ENCODE measurements at places on chromosomes 6 and 20.

DNA sequence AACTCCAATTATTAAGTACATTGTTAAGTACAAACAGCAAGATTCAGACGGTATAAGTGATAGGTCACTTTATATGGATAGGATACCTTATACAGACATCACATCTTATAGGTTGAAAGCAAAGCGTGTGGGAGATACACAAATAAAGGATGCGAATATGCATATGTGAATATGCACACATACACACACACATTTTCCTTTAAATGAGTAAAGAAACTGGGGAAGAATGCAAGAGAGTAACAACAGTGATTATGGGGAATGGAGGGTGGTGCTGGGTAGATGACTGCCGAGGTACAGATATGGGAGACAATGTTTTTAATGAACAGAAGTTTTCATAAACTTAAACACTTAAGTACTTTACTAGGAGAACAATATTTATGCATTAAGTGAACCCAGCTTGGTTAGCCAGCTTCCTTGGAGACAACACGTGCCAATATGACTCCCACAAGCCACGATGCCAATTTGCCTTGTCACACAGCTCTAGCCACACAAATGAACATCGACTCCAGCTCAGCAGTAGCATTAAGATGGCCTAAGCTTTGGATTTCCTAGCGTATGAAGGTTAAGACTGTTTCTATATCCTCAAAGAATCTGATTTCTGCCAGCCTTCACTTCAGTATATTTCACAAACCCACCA, 96.6 kb downstream of the EPB41L2 start:
- no peak for DNase-seq

GRCh38 chr20:19302714-19303113, 90.3 kb downstream of the SLC24A3 start:
- no peak for DNase-seq

DNA sequence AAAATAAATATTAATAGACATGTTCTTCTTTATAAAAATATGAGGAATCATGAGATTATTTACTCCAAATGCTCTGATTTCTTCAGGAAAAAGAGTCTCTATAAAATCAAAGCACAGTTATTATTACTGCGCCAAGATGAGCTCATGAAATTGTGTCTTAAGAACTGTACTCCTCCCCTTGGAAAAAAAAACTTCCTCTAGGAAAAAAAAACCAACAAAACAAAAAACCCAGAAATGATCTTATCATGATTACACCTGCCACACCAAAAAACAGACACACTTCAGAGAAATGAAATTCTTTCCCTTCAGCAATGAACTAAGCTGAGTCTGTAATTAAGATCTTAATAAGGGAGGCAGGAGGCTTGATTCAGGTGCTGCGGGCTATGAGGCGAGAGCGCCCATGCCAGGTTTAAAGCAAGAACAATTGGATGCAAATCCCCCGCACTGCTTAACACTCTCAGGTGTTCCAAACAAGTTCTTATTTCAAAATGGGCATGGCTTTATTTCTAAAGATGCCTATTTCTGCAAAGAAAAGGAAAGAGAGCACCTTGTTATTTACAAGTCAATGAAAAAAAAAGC, 9.1 kb downstream of the NEDD9 start:
- DNase-seq, result no peak

GRCh38 chr20:59015812-59016711, 3.2 kb upstream of the TUBB1 start:
- DNase-seq, result no peak

GRCh38 chr6:91341473-91341872, 754.6 kb upstream of the MAP3K7 start:
- no peak for DNase-seq

DNA sequence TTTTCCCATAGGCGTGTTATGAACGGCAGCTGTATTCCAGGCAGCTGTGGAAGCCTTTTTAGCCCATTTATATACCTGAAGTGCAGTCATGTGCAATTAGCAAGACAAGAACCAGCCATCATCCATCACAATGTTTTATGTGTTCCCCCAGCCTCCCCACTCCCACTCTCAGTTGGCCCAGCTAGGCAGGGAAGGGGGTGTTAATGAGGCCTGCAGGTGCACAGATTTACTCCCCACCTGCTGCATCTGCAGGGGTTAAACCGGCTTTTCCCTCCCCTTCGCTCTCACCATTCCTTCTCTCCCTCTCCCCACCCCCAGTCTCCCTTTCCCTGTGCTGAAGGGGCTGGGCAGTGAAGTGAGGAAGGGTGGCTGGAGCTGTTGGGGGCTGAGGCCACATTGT, 149.8 kb upstream of the AKAP12 start:
- no peak for DNase-seq

GRCh38 chr20:10448270-10449156, 13.4 kb downstream of the SLX4IP start:
- no peak for DNase-seq

DNA sequence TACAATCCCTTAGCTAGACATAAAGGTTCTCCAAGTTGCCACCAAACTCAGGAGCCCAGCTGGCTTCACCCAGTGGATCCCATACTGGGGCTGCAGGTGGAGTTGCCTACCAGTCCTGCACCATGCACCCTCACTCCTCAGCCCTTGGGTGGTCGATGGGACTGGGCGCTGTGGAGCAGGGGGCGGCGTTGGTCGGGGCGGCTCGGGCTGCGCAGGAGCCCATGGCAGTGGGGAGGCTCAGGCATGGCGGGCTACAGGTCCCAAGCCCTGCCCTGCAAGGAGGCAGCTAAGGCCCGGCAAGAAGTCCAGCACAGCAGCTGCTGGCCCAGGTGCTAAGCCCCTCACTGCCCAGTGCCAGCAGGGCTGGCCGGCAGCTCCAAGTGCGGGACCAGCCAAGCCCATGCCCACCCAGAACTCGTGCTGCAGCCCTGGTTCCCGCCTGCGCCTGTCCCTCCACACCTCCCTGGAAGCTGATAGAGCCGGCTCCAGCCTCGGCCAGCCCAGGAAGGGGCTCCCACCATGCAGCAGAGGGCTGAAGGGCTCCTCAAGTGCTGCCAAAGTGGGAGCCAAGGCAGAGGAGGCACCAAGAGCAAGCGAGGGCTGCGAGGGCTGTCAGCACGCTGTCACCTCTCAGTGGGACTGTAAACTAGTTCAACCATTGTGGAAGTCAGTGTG, 912.1 kb downstream of the PHF3 start:
- DNase-seq, result no peak

DNA sequence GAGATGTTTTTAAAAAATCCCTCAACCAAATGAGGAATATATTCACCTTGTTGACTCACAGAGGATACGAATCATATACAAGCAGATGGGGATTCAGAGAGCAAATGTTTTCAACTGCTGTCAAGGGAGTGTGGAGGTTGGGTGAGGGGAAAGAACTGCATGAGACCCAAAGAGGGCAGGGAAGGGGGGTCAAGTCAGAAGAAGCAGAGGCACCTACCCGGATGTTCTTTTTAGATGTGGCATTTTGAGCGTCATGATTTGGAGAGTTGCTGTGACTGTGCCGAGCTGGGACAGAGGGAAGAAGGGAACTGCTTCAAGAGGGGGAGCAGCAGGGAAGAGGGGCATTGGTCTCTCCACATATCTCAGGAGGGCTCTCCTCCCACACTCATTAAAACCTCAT, 191.3 kb upstream of the PROKR2 start:
- DNase-seq, result no peak

DNA sequence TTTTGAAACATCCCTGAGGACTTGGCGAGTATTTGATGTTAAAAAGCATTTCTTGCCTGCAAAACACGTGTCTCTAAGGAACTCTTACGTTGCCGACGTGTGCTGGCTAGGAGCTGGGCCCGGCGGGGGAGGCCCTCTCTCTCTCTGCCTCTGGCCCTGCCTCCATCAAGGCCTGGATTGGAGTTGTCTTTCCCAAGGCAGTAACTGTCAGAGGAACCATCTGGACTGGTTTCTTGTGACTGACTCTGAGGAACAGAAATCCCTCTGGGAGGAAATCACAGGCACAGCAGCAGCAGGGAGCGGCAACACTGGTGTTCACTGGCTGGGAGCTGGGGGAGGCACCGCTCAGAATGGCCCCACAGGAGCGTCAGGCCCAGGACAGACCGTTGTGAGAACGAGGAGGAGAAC, 244.2 kb downstream of the NRN1 start:
- DNase-seq, result no peak

- DNase-seq, result no peak
Observed at GRCh38 chr6:46062312-46062711, 46.7 kb upstream of the CLIC5 start.

DNA sequence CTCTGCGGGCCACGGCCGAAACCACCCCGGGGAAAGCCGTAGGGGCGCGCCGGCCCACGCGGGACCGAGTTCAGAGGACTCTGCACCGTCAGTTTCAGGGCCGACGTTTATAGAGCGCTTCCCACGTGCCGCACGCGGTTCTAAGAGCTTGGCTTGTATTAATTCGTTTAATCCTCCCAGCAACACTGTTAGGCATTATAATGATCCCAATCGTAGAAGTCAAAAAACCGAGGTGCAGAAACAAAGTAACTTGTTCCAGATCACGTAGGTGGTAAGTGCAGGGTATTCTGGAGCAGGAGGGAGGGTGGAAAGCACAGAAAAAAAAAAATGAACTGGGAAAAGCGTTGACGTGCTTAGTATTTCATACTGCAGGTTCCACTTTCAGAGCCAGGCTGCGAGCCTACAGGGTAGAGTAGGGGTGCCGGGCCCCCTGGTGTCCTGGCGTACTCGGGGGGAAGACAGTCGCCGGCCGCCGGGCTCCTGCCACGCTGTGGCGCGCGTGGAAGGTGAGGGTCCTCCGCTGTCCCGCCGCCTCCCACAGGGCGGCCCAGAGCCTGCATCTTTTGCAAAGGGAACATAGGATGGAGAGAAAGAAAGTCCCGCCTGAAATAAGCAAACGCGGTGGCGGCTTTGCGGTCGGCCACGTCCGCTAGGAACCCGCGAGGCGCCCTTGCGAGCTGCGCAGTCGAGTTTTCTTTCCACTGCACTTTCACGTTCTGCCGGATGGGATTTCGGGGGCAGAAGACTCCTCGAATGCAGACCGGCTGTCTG, 10.2 kb upstream of the FOXF2 start:
- DNase-seq, result no peak

DNA sequence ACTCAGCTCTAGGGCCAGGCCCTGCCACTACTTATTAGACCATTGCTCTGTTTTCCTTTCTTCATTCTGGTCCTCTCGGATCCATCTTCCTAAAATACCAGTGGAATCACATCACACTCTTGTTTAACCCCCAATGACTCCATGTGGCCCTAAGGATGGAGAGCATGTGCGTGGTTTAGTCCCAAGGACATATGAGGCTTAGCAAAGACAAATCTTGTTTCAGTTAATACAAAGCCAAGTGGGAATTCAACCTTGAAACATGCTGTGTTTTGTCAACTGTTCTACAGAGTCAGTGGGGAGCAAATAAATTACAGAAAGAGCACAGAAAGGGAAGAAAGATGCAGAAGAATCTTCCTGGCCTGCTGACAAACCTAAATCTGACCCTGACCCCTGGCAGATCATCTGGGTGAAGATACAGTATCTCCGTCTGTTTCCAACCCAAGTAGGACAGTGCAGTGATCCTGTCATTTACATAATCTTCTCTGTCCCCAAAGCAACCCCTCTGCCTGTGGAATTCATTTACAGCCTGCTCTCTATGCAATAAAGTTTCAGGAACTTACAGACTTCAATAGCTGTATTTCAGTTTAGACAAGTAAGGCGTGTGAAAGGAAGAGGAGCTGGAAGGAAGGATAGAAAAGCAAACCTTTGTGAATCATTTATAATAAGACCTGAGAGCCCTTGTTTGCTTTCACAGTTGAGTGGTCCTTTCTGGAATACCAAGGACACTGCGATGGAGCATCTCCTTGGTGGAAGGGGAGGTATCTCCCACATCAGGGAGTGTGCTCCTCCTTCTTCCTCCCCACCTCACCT, 144.0 kb downstream of the THBS2 start:
- no peak for DNase-seq

- no peak for DNase-seq
Observed at GRCh38 chr6:89734526-89734925, 85.1 kb downstream of the MDN1 start.

DNA sequence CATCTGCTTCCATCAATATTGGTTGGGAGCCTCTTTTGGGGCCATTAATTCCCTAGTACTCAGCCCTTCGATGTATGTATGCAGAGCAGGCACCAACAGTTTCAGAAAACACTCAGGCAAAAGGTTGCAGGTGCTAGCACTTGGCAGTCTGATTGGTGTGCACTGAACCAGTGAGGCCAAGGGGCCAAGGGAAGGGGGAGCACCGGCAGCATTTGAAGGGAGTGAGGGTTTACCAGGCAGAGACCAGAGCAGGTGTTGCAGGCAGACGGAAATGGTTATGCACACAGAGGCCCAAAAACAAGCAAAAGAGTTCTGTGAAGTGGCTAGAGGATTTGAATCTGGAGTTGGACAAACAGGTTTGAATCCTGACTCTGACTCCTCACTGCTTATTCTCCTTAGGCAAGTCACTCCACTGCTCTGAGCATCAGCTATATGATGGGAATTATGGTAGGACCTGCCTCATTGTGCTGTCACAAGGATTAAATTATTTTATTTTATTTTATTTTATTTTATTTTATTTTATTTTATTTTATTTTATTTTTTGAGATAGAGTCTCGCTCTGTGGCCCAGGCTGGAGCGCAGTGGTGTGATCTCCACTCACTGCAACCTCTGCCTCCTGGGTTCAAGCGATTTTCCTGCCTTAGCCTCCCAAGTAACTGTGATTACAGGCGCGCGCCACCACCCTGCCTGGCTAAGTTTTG, 58.1 kb upstream of the SHLD1 start:
- DNase-seq, result no peak

- DNase-seq, result no peak
Observed at GRCh38 chr6:168517742-168518347, 76.9 kb downstream of the SMOC2 start.

DNA sequence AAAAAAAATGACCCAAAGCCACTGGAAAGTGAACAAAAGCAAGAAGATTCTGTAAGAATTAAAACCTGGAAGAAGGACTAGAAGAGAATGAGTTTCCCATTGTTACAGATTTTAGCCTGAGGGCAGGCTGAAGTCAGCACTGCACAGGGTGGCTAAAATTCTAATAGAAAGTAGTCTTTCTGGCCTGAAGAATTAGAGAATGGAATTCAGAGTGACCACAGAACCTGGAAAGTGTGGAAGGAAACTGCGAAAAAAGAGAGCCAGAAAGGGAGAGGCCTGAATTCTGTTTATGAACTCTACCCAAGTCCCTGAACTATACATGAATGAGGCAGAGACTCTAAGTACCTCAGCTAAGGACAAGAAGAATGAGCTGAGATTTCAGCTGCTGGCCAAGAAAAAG, 38.9 kb upstream of the FILIP1 start:
- DNase-seq, result no peak

- DNase-seq, result no peak
Observed at GRCh38 chr6:351011-351866, 40.3 kb upstream of the IRF4 start.

DNA sequence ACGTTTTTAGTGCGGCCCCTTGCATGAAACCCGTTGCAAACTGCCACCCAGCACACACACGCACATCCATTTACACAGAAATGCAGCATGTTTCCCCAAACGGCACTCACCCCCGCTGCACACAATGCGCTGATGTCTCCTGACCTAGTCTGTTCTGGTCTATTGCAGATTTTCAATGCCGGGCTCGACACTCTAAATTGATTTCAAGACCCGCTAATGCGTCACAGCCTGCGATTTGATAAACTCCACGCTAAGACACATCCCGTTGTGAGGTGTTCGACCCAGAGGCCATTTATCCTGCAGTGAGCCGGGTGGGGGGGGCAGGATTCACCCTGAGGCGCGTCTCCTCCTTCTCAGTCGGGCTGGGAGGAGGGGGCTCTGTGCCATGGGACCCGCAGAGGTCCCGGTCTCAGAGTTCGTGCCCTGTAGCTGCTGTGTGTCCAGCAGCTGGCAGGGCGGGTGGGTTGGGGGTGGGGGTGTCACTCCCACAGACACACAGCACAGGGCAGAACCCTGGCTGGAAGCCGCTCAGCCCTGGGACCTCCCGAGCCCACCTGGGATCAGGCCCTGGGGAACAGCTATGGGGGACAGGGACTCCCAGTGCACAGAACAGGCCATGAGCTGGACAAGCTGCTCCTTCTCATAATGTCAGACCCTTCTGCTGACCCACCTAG, 367.9 kb downstream of the PREX1 start:
- DNase-seq, result no peak
